ENCODE measurements at places on chromosomes 12 and 14.

- no peak for DNase-seq
Measured at GRCh38 chr12:83664650-83665049, 977.9 kb downstream of the TMTC2 start.

DNA sequence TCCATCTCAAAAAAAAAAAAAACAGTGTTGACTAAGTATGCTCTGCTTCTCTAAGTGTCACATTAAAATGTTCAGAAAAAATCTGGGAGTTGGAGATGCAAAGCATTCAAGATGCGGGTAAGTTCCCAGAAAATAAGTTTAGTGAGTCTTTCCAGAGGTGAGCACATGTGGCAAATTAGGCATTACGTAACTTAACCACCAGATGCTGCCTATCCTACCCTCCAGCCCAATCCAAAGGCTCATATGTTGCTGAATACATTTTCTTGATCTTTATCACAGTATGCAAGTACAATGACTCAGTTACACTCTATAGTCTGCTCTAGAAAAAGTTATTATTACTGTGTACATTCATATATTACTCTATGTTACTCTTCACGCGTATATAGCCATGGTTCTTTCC, 3.6 kb downstream of the SLC2A14 start:
- DNase-seq: no peak

DNA sequence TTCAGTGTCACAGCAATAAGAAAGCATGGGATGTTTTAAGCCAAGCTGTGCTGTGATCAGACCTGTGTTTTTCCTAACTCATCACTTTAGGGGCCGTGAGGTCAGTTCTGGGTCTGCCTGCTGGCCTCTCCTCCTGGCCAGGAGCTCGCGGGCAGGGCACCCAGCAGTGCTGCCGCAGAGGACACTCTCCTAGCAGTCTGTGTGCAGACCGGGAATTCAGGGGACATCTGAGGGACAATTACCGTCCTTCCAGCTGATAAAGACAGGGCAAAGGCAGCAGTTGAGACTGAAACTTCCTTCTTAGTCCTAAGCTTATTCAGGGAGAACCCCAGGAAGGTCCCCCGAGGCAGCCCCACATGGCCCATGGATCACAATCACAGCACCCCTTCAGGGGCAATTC, 89.6 kb downstream of the CHGA start:
- DNase-seq: no peak

DNA sequence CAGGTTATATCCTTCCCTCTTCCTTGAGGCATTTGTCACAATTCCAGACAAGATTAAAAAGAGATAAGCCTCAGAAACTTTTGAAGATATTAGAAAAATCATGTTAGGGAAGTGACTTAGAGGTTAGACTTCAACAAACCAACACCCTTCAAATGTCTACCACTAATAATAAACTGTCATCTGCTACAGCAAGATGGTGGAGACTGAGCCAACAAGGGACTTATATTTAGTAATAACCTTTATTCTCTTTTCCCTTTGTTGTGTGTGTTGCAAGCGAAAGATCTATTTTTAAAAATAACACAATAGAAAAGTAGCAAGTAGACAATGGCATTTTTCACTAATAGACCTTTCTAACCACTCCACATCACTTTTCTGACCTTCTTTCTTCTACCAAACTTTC, 28.6 kb downstream of the PRICKLE1 start:
- DNase-seq: no peak

- DNase-seq: peak; percentile 31
Measured at GRCh38 chr12:126784328-126784921, 1482.5 kb upstream of the TMEM132C start.

- no peak for DNase-seq
Measured at GRCh38 chr14:20564501-20564997, 3.7 kb upstream of the RNASE9 start.

DNA sequence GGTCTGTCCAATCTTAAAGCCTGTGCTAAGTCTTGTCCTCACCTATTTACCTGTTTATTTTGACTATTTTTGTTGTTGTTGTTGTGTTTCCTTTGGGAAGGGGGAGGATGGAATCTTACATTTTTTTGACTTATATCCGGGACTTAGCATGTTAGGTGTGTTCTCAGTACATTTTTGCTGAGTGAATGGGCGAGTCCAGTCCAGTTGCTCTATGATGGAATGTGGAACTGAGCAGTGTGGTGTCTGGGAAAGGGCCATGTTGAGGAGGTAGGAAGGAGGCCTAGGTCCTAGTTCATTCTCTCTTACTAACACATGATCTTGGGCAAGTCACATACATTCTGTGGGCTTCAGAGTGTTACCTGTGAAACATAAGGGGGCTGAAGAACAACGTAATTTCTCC, 80.9 kb upstream of the SLC38A2 start:
- no peak for DNase-seq

DNA sequence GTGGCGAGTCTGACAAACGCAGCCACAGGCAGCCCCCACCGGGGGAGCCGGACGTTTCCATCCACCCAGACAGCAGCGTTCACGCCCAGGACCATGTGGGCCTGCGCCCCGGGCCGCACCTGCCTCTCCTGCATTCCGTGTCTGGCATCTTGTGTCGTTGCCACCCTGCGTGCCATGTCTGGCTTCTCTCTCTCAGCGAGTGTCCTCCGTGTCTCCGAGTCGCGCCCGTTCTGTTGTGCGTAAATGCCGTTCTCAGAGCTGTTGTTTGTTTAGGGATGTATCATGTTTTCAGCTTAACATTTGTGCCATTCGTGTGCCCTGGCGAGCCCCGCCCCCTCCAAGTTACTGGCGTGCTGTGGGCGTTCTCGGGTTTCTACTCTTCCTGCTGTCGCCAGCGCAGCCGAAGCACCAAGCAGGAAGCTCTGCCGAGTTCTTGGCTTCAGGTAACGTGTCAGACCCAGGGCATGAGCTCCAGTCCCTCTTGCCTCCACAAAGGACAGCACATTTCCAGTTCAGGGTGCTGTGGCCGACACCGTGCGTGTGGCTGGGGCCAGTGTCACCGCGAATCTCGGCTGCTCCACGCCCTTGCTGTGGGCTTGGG, 34.6 kb downstream of the NOC4L start:
- DNase-seq: peak; percentile 55

DNA sequence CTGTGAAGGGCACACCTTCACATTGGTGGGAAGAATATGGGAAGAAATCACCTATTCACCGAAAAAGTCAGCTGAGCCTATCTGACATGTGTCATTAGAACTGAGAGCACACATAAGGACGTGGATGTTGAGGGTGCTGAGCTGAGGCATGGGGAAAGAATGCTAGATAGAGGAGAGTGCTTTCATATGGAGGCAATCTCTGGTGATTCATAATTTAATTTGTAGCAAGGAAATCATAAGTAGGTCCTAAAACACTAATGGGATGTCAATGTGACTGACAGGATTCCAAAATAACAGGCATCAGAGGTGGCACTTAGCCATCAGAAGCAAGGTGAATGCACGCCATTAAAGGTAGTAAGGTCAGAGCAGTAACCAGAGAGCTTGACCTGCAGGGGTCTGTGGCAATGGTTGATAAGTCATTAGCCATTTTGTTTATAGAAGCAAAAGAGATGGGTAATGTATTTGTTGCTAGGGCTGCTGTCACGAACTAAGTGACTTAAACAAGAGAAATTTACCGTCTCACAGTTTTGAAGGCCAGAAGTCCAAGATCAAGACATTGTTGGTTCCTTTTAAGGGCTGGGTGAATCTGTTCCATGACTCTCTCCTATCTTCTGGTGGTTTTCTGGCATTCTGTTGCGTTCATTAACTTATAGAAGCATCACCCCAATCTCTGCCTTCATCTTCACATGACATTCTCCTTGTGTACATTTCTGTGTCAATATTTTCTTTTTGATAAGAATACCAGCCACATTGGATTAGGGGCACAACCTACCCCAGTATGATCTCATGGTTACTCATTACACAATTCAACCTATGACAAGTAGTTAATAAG, 69.3 kb downstream of the ANKS1B start:
- DNase-seq: no peak

DNA sequence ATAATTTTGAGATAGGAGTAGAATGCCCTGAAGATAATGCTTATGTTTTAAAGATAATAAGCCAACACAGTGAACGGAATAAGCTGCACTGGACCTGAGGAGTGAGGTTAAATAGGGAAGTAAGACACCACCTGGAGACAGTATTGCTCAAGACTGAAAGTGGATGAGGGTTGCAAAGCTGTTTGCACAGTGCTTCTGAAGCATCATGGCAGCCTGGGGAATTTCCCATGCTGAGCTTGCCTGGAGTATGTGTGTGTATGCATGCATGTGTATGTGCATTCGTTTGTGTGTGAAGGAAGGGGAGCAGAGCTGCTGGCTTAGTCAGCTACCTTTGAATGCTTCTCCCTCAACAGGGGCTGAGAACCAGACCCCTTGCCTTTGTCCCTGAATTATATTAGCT, 35.8 kb downstream of the BHLHE41 start:
- DNase-seq: no peak

DNA sequence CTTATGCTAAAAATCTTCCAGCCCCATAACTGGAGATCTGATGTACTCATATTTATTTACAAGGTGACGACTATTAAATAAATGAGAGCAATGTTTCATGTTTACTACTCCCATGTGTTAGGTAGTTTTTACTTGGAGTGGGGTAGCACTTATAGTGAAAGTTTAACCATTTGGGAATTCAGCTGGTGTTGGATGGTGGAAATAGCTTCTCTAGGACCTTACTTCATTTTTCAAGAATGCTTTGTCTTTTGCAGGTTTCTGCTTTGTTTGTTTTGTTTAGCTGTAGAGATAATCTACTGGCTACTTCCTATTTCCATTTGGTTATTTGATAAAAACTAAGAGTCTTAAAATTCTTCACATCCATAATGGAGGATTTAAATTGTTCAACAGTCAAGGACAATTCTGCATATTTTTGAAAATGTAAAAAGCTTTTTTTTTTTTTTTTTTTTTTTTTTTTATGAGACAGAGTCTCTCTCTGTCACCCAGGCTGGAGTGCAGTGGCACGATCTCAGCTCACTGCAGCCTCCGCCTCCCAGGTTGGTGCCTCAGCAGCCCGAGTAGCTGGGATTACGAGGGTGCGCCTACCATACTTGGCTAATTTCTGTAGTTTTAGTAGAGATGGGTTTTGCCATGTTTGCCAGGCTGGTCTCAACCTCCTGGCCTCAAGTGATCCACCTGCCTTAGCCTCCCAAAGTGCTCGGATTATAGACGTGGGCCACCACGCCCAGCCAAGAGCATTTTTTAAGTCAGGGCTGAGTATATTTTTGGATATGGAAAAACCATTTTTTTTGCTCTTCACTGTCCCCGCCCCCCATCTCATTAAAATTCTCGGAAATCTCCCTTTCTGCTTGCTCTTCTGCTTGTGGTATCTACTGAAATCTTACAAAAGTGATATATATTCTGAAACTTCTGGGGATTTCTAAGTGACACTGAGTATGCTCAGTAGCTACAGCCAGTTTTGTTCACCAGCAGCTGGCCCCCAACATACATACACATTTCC, 1.4 kb upstream of the ABCD2 start:
- DNase-seq: peak; percentile 44

GRCh38 chr12:106841510-106842302, 67.2 kb downstream of the RIC8B start:
- DNase-seq: no peak

- no peak for DNase-seq
Measured at GRCh38 chr12:111826992-111827391, 15.0 kb upstream of the MAPKAPK5 start.

GRCh38 chr12:27906658-27907473, 65.7 kb downstream of the PTHLH start:
- no peak for DNase-seq

- DNase-seq: no peak
Measured at GRCh38 chr12:6166808-6167207, 33.4 kb upstream of the CD9 start.

DNA sequence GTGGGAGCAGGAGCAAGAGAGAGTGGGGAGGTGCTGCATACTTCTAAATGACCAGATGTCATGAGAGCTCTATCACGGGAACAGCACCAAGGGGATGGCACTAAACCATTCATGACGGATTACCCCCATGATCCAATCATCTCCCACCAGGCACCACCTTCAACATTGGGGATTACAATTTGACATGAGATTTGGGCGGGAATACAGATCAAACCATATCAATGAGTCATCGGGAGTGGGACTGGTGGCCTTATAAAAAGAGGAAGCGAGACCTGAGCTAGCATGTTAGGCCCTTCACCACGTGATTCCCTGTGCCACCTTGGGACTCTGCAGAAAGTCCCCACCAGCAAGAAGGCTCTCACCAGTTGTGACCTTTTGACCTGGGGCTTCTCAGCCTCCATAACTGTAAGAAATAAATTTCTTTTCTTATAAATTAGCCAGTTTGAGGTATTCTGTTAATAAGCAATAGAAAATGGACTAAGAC, 28.7 kb downstream of the COX8C start:
- DNase-seq: no peak

DNA sequence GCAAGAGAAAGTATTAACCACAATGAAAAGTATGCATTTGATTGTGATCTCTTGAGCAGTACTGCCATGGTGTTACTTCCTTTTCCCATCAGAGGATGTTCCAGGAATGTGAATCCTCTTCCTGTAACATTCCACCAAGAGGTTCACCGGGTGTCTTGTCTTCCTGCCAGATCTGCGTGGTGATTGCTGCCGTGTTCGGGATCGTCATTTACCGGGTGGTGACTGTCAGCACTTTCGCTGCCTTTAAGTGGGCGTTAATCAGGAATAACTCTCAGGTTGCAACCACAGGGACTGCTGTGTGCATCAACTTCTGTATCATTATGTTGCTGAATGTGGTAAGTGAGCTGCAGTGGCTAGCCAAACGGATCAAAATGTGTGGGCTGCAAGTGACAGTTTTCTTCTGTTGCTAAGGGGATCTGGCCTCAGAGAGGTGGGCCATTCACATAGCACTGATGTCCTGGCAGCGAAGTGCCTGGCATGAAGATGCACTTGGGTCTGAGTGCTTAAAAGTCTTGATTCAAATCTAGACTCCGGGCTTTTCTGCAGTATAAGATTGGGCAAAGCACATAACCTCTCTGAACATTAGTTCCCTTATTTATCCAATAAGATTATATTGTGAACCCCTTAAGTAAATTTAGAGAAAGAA, 123.4 kb downstream of the SLC5A8 start:
- DNase-seq: no peak

GRCh38 chr12:30358671-30359070, 337.0 kb downstream of the IPO8 start:
- no peak for DNase-seq

DNA sequence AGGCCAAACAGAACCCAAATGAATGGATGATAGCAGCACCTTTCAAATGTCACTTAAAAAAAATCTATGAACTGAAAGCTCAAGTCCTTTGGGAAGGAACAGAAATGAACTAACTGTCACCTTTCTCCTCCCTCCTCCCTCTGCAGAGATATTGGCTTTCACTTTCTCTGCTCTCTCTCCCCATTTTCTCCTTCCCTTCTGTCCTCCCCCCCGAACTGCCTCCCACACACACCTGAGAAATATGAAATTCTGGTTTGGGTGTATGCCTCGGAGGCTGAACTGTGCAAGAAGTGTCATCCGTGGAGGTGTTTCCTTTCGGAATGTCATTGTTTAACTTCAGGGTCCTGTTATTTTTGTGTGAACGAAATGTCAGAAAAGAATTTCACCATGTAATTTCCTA, 87.8 kb downstream of the NEDD1 start:
- DNase-seq: no peak

- DNase-seq: no peak
Measured at GRCh38 chr12:93154753-93155480, 222.8 kb upstream of the NUDT4 start.

GRCh38 chr14:68951035-68951797, 27.9 kb downstream of the ACTN1 start:
- DNase-seq: no peak

GRCh38 chr12:67271976-67272375, 2.8 kb downstream of the CAND1 start:
- no peak for DNase-seq

All from stimulated activated CD4-positive, alpha-beta T cell treated with anti-CD3 and anti-CD28 coated beads, Interleukin-4, amount 100 ng/mL, for 1 hour (primary cell).